ENCODE measurements at places on chromosomes 7 and 10. TPM values are rescaled to one million over a fixed set of nuclear protein-coding genes. Genes with fewer than 3 reads are reported as not detected.

Gene CLDN4
- 0.63 TPM for total RNA-seq

Gene ADAMTS14
- 0.31 TPM for total RNA-seq

Gene FXYD4
- total RNA-seq = not detected

Gene CPN1
- not detected for total RNA-seq

Gene MUC12
- total RNA-seq = not detected

Gene SPACDR
- not detected for total RNA-seq

Gene TDRD1
- total RNA-seq = under 0.01 TPM

Gene GATA3
- not detected for total RNA-seq

Gene DNAJC12
- 1.9 TPM for total RNA-seq

Gene CTAGE6
- total RNA-seq = not detected

Gene TRIL
- total RNA-seq = 8.8 TPM

Gene OLAH
- total RNA-seq = not detected

Gene CRTAC1
- 5.0 TPM for total RNA-seq

Gene HOXA13
- not detected for total RNA-seq

Gene A1CF
- not detected for total RNA-seq

Gene PTF1A
- total RNA-seq = not detected
